ENCODE measurements at places on chromosomes 1 and 21.

DNA sequence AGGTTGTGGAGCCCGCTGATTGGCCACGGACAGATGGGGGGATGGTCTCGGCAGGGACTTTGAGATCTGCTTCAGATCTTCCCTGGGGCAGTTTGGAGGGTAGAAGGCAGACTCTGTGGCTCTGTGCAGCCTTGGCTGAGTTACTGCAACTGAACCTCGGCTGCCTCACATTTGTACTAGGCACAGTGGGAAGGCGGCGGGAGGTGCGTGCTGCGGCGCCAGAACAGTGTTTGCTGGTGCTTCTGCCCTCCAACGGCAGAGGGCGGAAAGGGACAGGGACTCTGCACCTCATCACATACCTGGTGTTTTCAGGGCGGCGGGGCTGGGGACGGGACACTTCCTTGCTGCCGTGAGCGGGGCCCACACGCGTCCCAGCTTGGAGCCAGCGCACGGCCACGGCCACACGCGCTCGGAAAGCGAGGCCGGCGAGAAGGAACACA lies 26.2 kb downstream of the SLC66A1 start:
- no peak for DNase-seq

GRCh38 chr1:116990612-116991151 lies 10.9 kb upstream of the CD101 start:
- DNase-seq, result no peak

DNA sequence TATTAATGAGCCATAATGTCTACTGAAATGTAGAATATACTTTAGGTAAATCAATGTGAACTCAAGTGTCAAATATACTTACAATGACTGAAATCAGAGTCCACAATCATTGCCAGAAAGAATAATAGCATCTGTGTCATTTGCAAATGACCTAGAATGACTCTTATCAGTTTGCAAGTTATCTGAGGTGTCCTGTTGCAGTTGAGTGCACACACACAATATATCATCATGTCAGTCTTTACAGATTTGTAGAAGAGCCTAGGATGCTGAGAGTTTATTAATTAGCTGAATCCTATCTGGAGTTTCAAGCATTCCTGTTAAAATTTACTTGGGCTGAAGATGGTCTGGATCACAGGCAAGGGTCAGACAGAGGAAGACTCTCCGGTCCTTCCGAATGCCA lies 324.0 kb upstream of the GREM2 start:
- DNase-seq, result no peak

- no peak for DNase-seq
Measured at GRCh38 chr1:88737338-88737927, 53.4 kb downstream of the PKN2 start.

DNA sequence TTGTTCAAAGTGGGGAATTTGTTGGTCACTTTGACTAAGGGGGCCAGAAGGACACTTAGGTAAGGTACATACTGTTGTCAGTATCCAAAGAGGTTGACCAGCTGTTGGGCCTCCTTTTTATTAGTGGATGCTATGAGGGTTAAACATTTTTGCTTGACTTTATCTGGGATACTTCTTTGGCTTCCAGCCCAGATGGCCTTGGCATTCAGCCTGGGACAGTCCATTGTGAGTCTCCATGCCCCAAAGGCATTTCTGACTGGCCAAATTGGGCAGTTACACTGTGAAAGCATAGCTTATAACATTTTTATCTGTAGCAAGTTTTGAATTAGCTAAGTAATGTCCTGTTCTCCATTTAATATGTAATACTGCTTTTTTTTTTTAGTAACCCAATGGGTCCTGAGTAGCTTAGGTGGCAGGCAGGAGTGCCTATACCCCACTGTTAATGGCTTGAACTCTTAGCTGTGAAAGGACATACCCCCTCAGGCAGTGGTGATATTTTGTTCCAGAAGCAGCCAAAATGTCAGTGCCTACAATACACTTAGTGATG lies 35.4 kb upstream of the CD1D start:
- no peak for DNase-seq

GRCh38 chr1:47709872-47710231 lies 272.0 kb downstream of the FOXD2 start:
- DNase-seq, result no peak

- DNase-seq, result no peak
Measured at GRCh38 chr1:30413606-30414005, 309.8 kb downstream of the MATN1 start.

- DNase-seq, result no peak
Measured at GRCh38 chr1:4718071-4718470, 63.7 kb downstream of the AJAP1 start.

DNA sequence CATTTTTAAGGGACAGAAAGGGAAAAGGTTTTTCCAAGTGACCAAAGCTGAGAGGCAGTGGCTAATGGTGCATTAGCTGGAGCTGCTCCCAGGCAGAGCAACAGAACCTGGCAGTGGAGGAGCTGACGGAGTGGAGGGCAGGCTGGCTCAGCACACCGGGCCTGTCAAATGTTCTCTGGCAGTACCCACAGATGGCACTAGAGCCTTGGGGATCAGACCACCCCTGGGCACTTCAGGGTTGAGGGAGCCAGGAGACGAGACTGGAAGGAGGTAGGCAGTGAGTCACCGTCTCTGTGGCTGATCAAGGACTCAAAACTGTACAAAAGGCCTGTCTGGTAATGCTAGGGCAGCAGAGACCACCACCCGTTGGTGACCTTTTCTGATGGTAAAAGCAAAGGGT lies 121.7 kb upstream of the KIAA0040 start:
- DNase-seq, result no peak

- no peak for DNase-seq
Measured at GRCh38 chr1:1775327-1776226, 2.7 kb downstream of the NADK start.

- DNase-seq, result no peak
Measured at GRCh38 chr1:202243006-202243405, 49.4 kb downstream of the LGR6 start.

DNA sequence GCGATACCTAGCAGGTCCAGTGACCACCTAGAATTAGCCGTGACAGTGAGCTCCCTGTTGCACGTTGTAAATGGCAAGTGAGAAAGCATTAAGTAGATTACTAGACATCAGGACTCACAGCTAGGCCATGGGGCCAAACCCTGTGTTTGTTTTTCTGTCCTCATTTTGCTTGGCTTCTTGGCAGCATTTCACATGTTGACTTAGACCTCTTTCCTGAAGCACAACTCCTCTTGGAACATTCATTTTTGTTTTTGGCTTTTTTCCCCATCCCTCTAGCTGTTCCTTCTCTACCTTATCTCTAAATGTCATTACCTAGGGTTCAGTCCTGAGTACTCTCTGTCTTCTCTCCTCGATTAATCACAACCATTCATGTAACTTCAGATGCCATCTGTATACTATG lies 16.9 kb upstream of the PTPN14 start:
- DNase-seq, result no peak

- DNase-seq, result no peak
Measured at GRCh38 chr1:58406301-58407071, 140.0 kb downstream of the OMA1 start.

- no peak for DNase-seq
Measured at GRCh38 chr21:45892916-45893739, 88.4 kb upstream of the COL6A1 start.

GRCh38 chr1:22900451-22900850 lies 72.2 kb downstream of the LACTBL1 start:
- DNase-seq, result no peak

DNA sequence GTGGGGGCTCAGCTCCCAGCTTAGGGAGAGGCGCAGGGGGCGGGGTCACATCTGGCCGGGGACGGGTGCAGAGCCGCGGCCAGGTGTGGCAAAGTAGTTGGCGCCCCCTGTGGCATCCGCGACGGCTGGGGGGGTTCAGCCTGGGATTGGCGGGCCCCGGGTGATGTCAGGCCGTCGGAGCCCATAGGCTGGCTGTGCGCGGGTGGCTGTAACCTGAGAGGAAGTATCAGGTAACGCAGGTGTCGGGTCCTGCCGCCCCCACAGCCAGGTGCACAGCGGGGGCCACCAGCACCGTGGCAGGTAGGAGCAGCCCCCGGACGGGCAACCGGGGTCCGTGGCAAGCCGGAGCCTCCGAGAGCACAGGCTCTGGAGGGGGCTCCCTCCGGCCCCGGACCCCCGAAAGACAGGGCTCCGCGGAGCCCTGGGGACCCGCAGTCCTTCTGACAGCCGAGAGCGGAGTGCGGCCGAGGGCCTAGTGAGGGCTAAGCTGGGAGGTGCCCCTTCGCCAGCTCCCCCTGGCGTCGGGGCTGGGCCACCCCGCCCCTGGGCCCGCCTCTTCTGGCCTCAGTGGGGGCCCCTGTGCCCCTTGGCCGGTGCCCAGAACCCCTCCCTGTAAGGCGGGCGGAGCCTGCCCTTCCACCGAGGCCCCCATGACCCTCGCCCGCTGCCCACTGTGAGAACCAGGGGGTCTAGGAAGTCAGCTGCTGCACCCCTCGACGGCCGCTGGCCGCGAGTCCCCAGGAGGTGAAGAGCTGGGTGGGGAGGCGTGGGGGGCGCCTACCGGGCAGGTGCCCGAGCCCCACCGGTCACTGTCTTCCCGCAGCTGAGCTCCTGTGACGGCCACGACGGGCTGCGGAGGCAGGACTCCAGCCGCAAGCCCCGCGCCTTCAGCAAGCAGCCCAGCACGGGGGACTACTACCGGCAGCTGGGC lies 17.9 kb downstream of the TNFRSF25 start:
- no peak for DNase-seq

- no peak for DNase-seq
Measured at GRCh38 chr1:113255038-113255719, 135.1 kb upstream of the MAGI3 start.

- DNase-seq, result no peak
Measured at GRCh38 chr1:116769104-116769452, 14.8 kb downstream of the CD2 start.

- peak; percentile 22 for DNase-seq
Measured at GRCh38 chr1:1889847-1890505, 911 bp downstream of the GNB1 start.

DNA sequence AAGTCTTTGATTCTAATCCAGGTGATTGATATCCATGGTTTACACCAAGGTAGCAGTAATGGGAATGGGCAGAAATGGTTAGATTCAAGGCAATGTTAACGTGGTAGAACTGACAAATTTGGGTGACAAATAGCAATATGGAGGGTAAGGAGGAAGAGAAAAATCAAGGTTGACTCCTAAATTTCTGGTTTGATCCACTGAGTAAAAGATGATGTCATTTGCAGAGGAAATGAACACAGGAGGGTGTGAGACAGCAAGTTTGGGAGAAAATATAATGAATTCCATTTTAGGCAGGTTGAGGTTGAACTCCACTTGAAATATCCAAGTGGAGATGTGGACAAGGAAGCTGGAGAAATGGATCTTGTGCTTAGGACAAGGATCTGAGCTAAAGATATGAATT lies 170.9 kb upstream of the CAMK1G start:
- DNase-seq, result no peak
